Fibroblast of skin of back (primary cell): ENCODE measurements at places on chromosomes 16 and 17.

DNA sequence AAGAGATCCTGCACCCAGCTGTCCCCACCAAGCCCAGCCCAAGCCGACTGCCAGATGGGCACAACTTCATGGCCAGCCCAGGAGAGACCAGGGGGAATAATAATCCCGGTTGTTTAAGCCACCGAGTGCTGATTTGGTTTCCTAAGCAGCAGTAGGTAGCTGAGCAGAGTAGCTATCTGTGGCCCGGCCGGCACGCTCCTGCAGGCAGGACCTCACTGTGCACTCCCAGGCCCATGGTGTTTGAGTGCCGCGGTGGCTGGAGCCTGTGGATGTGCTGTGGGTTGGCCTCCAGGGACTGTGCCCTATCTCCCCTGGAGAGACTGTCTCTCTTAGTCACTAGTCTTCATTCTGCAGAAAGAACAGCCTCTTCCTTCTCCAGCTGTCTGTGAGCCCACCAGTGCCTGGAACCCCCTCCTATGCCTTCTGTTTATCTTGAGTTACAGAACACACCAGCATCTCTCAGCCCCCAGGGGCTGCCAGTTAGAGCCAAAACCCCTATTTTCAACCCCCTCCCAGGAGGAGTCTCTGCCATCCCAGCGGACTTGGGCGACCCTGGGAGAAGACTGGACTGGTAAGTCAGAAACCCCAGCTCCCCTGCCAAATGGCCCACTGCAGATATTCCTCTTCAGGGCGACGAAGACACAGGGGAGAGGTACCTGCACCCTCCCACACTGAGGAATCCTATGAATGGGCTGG, 152.0 kb downstream of the SDK2 start:
- no peak for DNase-seq

- no peak for DNase-seq
Observed at GRCh38 chr16:9970796-9971195, 211.4 kb downstream of the GRIN2A start.

DNA sequence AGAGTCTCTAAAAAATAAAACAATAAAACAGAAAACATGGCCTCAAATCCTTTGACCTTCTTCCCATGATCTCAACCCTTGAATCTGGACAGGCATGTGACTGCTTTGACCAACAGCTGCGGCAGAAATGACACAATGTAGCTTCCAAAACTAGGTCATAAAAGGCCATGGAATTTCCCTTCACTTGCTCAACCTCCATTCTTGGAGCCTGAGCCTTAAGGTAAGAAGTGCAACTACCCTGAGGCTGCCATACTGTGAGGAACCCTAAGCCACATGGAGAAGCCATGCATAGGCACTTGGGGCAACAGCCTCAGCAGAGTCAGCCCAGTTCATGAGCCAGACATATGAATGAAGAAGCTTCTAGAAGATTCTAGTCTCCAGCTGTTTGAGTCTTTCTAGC, 75.7 kb upstream of the BRD7 start:
- DNase-seq: no peak

DNA sequence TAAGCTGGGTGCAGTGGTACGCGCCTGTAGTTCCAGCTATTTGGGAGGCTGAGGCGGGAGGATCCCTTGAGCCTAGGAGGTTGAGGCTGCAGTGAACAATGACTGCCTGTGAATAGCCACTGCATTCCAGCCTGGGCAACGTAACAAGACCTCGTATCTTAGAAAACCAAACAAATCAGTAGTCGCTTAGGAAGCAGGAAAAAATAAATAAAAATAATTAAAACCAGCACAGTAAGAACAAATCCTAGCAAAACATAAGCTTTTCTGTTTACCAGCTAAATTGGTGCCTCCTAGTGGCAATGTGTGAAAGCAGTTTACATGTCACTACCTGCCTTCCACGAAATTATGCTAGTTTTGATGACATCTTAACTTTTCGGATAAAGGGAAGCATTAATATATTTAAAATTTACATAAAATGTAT, 1.3 kb downstream of the ARMC5 start:
- peak; percentile 60 for DNase-seq

GRCh38 chr17:74217037-74217730, 3.8 kb downstream of the TTYH2 start:
- no peak for DNase-seq

DNA sequence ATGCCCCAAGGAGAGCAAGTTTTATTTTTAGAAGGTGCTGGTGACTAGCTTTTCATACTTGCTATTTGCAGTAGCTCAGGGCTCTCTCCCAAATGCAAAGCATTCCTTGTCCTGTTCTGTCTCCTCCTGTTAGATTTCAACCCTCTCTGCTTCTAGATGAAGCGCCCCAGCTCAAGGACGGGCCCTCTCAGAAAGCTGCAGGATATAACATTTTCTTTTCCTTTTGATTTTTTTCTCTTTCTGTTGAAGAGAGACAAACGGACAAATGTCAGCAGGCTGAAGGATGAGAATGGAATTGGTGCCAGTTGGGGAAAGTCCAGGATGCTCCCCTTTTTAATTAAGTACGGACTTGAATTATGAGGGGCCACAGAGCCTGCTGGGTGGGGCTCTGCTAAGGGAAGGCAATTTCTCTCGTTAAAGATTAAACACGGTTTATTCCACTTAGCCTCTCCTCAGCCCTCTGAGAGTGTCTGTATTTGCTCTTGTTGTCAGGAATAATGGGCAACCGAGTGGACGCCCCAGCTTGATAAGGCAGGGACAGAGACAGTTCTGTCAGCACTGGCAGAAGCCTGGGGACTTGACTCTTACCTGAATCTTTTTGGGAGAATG, 6.2 kb upstream of the ETV4 start:
- DNase-seq: no peak

DNA sequence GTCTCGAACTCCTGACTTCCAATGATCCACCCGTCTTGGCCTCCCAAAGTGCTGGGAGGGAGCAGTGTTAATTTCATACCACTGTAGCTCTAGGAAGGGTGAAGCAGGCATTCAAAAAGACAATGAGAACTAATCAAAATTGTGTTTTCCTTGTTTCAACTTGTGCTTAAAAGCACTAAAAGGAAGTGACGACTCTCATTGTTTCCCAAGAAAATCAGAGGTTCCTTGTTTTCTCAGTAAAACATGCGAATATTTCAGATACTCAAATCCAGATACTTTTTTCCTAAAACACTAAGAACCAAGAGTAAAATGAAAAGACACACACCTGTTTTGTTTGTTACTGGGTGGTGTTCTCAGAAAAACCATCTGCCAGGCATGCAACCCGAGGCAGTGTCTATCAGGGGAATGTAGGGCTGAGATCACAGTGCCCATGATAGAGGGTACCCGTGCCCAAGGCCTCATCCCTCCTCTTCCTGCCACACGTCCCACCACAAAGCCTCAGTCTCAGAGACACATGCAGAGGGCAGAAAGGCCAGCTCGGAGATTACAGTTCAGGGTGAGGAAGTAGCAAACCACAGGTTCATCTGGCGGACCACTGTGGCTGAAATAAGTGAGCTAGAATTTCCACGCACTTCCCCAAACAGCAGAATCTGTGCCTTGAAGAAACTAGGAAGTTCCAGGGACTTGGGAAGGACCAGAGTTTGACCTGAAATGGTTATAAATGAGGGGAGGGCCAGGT, 33.7 kb downstream of the GINS3 start:
- DNase-seq: no peak

- DNase-seq: no peak
Observed at GRCh38 chr17:21202512-21202911, 11.4 kb downstream of the TMEM11 start.

GRCh38 chr17:31931756-31932155, 5.1 kb upstream of the SUZ12 start:
- no peak for DNase-seq

GRCh38 chr17:49819138-49819537, 28.7 kb downstream of the TAC4 start:
- no peak for DNase-seq

GRCh38 chr17:42675348-42675964, 1.3 kb downstream of the PLEKHH3 start:
- DNase-seq: no peak

DNA sequence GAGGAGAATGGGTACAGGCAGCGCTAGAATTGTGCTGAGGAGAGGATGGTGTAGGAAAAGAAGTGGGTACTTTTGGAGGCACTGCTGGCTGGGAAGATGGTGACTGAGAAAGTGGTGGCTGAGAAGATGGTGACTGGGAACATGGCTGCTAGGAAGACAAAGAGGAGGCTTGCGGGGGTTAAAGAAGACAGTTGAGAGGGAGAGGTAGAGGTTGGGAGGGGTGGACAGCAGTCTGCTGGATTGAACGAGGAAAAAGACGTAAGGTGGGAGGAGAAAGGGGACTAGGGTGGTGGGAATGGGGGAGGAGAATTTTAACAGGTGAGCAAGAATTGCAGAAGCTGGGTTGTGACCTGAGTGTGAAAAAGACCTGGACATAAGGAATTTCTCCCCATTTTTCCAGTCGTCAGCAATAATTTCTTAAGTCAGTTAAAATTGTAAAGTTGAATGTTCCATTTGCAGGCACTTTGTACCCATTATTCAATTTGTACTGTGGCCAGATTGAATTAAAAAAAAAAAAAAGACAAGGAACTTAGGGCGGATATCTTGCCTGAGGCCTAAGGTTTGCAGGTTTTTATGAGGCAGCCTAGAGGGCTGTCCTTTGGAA, 2450.0 kb downstream of the TP53TG3F start:
- DNase-seq: no peak
